T-helper 1 cell treated with Interleukin-12 subunit alpha and Interleukin-12 subunit beta and Interleukin-4 antibody, amounts not matched to agents 30 ng/mL and 1 ng/mL, for 36 hours (primary cell): ENCODE measurements at places on chromosomes 12 and 14. TPM values are rescaled to one million over a fixed set of nuclear protein-coding genes. Genes with fewer than 3 reads are reported as not detected.

The CEP170B gene
- 3.9 and 5.0 TPM in 2 replicates for total RNA-seq

The INSM2 gene
- not detected in 2 replicates for total RNA-seq

The LALBA gene
- not detected in 2 replicates for total RNA-seq

The PSMD9 gene
- 57.9 and 62.1 TPM in 2 replicates for total RNA-seq

The RPS6KL1 gene
- total RNA-seq: 5.7 and 5.9 TPM in 2 replicates

The BMP4 gene
- not detected in 2 replicates for total RNA-seq

The TRIP11 gene
- 46.7 and 50.4 TPM in 2 replicates for total RNA-seq

The CBLN3 gene
- 17.7 and 18.5 TPM in 2 replicates for total RNA-seq

The OAS1 gene
- total RNA-seq: 151 and 155 TPM in 2 replicates

The SIX6 gene
- not detected in 2 replicates for total RNA-seq

The SLC7A7 gene
- total RNA-seq: 0.54 TPM in 1 of 2 replicates, not detected in the other

The OR4N2 gene
- not detected in 2 replicates for total RNA-seq

The AMN gene
- total RNA-seq: 1.0 and 1.2 TPM in 2 replicates

The KLRF1 gene
- 0.24 and 0.37 TPM in 2 replicates for total RNA-seq

The CTSG gene
- total RNA-seq: not detected in 2 replicates

The TCL1A gene
- not detected in 2 replicates for total RNA-seq

The SLC4A8 gene
- 6.8 and 9.4 TPM in 2 replicates for total RNA-seq

The MORN3 gene
- total RNA-seq: 2.4 and 2.7 TPM in 2 replicates

The RGS6 gene
- total RNA-seq: 3.0 and 3.1 TPM in 2 replicates

The CCDC88C gene
- 189 and 196 TPM in 2 replicates for total RNA-seq
